Left cardiac atrium (tissue), 4 donors: ENCODE measurements at places on chromosomes 16 and 17. TPM values are rescaled to one million over a fixed set of nuclear protein-coding genes. Genes with fewer than 3 reads are reported as not detected.

KRTAP17-1 gene
- total RNA-seq = not detected

DNA sequence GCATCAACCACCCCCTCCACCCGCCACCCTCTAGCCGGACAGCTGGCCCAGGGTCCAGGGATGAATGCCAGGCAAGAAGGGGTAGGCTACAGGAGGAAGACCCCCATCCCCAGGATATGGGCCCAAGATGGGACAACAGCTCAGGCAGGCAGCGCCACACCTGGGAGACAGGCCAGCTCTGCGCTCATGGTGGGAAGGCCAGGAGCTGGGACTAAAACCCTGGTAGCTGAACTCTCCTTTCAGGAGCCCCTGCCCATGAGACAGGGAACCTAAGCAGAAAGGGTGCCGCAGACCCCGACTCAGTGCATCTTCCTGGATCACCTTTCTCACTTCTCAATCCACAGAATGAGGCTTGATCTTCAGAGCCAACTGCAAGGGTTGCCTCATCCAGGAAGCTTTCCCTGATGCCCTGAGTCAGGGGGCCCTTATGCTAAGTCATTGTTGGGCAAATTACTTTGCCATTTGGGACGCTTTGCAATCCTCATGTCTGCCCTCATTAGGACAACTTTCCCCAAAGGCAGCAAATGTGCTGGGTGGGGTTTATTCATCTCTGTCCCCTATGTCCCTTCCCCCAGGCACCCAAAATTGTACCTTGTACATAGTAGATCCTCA lies 9.0 kb downstream of the ZDHHC1 start:
- no peak for DNase-seq

DNA sequence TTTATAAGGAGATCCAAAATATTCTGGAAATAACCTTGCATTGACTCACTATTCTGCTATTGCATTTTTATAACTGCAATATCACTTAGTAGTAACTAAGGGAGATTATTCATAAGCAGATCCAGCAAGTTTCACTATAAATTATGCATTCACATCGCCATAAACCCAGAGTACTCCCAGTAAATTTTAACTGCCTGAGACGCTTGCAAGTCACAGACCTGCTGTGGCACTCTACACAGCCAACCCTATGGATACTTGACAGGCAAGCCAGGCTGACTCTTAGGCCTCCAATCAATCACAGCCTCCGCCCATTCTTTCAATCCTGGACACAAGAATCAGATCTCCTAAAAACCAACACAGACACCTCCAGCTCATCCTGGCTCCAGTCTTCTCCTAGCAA lies 28.2 kb downstream of the USP31 start:
- no peak for DNase-seq

MT1G gene
- total RNA-seq = 3.6 TPM

KCNG4 gene
- not detected for total RNA-seq

ARSG gene
- 6.9 TPM for total RNA-seq

GRCh38 chr17:38584350-38584925 lies 21.3 kb downstream of the SRCIN1 start:
- peak; percentile 61 for DNase-seq

ATMIN gene
- total RNA-seq = 19.4 TPM

- DNase-seq = no peak
Observed at GRCh38 chr16:12474806-12475410, 328.8 kb downstream of the CPPED1 start.
